D721Med (cell line): ENCODE measurements at places on chromosomes 1 and 21.

DNA sequence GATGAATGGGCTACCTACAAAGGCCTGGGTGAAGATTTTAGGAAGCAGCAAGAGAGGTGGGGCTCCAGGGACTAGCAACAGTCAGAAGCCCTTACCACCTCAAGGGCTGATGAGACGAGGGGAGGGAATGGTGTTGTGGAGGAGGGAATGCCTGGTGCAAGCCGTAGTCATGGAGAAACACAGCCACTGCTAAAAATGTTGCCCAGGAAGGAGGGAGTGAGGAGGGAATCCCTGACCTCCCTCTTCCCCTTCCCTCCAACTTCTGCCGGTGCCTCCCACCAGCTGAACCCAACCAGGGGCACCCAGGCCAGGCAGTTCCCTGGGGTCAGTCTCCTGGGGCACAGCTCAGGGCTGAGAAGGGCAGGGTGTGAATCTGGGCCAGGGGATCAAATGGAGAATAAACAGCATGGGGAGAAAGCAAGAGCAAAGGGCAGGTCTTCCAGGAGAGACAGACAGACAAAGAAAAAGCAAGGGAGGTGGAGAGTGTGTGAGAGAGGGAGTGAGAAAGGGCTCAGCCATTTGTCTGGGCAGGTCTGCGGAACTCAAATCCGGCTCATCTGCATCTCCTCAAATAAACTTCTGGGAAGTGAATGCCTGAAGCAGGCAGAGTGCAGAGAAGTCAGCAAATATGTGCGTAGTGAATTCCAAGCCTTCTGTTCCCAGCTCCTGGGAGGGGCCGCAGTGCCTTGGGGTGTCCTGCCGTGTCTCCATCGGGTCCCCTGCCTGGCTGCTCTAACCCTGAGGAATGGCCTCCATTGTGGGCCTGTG is 27.1 kb upstream of the POU3F1 start:
- DNase-seq = no peak

GRCh38 chr1:59687081-59687480 is 127.7 kb upstream of the HOOK1 start:
- DNase-seq = no peak

- DNase-seq = no peak
Observed at GRCh38 chr1:21305900-21306189, 15.6 kb upstream of the ECE1 start.

GRCh38 chr1:64100791-64101190 is 102.6 kb upstream of the UBE2U start:
- DNase-seq = no peak

DNA sequence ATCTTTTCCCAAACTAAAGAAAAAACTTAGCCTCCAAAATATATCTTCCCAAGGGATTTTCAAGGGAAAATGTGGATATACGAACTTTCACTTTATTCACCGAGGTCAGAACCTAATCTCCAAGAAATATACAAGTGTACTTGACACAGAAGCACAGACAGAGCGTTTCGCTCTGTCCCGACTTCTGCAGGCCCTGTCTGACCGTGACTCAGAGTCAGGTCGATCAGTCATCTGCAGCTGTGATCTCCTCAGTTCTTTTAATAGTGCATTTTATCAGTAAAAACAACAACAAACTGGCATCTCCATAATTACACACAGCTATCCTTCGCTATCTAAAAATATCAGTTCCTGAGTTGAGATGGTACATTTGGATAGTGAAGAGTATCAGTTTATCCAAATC is 226.6 kb downstream of the TM2D1 start:
- no peak for DNase-seq

- no peak for DNase-seq
Observed at GRCh38 chr1:61399199-61399598, 316.8 kb downstream of the NFIA start.
